Mammary microvascular endothelial cell (primary cell): ENCODE measurements at places on chromosomes 4 and X. TPM values are rescaled to one million over a fixed set of nuclear protein-coding genes. Genes with fewer than 3 reads are reported as not detected.

The GAGE10 gene
- not detected in 2 replicates for total RNA-seq

The EDA2R gene
- total RNA-seq: 1.9 and 2.4 TPM in 2 replicates

The SSX4B gene
- total RNA-seq: not detected in 2 replicates

The AKAP14 gene
- total RNA-seq: not detected in 2 replicates

The ZNF711 gene
- 0.13 and 0.49 TPM in 2 replicates for total RNA-seq

The KANTR gene
- 2.6 and 3.3 TPM in 2 replicates for total RNA-seq

The RAB28 gene
- total RNA-seq: 16.2 and 16.9 TPM in 2 replicates
